Effector memory CD8-positive, alpha-beta T cell (primary cell): ENCODE measurements at places on chromosomes 3 and 15.
A peak's percentile ranks its signal among the peaks of the same experiment; 100 is the strongest.

DNA sequence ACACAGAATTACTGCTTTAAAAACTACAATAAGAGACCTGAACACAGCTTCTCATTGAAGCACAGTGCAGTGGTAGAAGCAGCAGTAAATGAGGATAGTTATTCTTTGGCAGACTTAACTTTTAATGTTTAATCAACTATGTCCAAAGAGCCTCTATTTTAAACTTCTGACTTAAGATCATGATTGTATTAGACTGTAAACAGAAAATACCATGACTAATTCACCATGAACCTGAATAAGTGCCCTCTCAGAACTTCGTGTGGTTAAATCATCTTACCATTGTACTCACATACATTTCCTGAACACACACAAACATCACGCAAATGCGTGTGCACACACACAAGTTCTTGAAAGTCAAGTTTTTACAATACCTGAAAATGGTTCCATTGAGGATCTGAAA, 13.9 kb downstream of the CEP152 start:
- no peak for DNase-seq

DNA sequence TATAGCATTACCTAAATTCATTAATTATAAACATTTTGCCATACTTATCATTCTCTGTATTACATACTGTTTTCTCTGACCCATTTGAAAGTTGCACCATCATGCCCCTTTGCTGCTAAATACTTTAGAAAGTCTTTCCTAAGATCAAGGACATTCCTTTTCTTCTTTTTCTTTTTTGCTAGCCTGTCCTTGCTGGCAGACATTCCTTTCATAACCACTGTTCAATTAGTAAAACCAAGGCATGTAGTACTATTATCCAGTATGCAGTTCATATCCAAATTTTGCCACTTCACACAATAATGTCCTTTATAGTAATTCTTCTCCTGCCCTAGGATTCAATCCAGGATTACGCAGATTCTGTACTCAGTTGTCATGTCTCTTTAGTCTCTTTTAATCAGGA, 321.0 kb upstream of the C2CD4B start:
- DNase-seq = no peak

- no peak for DNase-seq
Observed at GRCh38 chr3:13282986-13283876, 136.9 kb downstream of the NUP210 start.

DNA sequence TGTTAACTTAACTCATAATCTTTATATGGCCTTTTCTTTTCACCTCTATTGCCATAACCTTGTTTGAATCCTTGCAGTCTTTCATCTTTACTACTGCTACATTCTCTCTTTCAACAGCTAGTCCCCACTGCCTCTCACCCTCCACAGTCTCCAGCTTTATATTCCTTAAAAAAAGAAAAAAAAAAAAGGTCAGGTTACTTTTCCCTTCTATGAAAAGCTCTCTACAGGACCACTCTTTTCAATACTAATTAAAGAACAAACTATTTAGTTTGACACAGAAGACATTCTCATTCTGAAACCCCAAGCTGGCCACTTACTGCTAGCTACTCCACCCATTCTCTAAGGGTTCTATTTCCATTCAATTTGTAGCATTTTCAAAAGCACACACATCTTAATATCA, 25.6 kb downstream of the CADM2 start:
- no peak for DNase-seq

GRCh38 chr3:120908030-120908794, at the start of gene STXBP5L:
TSS of gene STXBP5L (plus strand) at chr3:120908205. CDS start at chr3:120909579, 1,374 bp downstream.
- no peak for DNase-seq

GRCh38 chr15:64502551-64502950, 42.2 kb downstream of the ZNF609 start:
- no peak for DNase-seq

DNA sequence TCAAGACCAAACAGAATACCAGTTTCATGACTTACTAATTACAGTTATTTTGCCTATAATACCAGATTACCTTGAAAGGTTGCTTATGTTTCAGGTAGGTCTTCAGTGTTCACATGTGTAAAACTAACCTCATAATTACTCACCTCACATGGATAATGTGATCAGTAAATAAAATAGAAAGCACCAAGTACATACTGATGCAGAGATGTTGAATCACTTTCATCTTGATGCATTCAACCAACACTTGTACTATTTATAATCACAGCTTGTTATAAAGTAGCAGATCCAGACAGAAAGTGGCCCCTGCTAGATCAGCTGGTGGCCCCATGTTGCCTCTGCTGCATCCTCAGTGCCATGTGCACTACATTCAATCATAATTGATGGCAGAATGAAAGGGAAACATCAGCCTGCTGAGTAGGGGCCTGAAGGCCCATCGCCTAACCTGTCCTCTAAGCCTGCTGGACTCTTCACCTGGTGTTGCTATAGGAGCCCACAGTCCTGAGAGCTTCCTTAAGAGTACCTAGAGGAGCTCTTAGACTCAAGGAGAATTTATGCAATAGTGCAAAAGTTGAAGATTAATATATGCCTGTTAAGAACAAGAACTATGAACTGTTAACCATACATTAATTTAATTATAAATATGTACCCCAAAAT, 154.3 kb downstream of the PLCL2 start:
- no peak for DNase-seq

- DNase-seq = no peak
Observed at GRCh38 chr3:7734456-7734855, 767.2 kb upstream of the LMCD1 start.

DNA sequence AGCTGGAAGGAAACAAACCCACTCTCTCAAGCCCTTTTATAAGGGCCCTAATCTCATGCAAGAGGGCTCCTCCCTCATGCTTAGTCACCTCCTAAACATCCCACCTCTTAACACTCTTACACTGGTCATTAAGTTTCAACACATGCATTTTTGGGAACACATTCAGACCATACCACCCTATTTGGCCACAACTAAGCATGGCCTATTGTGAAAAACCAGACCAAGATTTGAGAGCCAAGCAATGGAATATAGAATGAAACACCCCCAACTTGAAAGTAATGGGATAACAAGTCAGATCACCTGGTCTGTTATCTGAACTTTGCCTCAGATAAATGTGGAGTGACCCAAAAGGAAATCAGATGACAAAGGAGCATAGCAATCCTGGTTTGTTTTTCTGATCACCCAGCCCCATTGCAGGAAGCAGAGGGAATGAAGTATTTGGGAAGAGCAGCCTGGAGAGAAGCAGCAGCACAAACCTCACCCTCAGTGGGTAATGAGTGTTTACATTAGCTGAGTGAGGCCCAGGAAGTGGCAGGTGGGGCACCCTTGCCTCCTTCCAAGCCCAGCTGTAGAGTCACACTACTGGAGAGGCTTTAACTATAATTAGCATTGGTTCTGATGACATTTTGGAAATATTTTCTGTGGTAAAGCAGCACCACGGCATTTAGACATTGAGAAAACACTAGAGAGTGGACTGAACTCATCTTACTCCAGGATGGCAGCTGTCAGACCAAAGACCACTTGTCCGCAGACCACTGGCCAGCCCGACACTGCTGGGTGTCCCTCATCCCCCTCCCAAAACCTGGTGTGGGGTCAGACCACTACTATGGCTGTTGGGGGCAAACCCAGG, 48.8 kb upstream of the PRTG start:
- no peak for DNase-seq

GRCh38 chr3:63936925-63937324, 24.7 kb upstream of the SCAANT1 start:
- no peak for DNase-seq

DNA sequence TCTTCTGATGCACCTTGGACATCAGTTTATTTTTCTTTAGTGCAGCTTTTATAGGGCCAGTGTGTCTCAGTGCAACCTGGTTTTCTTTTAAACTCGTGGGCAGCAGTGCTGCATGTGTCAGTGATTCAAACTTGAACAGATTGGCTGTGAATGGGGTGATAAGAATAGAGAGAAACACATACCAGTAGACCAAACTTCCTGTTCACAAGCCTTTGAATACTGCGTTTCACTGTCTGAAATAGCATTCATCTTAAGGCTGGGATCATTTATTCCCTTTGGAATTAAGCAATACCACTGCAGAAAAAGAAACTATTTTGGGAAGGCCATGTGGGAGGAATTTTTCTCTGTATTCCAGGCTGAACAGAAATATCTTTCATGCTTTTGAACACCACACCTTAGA, 51.7 kb downstream of the PHLDB2 start:
- no peak for DNase-seq

- DNase-seq = peak; percentile 31
Observed at GRCh38 chr15:58748852-58749531, 515 bp downstream of the ADAM10 start.

DNA sequence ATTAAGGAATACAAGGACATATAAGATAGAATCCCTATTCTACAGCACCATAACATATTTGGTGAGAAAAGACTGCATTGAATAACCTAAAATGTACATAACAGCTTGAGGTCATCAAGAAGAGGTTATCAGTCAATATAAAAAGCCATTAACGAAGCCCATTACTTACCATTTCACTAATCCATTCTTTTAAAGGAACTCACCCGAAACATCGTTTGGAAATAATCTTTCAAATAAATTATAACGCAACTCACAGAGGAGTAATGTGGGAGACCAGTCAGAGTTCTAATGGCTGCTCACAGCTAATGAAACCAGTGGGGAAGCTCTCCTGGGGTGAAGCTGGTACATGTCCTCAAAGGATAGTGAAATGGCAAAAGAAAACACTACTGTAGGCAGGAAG, 188.4 kb downstream of the TBC1D5 start:
- no peak for DNase-seq

GRCh38 chr3:64995857-64996551, 308.2 kb upstream of the ADAMTS9 start:
- no peak for DNase-seq

DNA sequence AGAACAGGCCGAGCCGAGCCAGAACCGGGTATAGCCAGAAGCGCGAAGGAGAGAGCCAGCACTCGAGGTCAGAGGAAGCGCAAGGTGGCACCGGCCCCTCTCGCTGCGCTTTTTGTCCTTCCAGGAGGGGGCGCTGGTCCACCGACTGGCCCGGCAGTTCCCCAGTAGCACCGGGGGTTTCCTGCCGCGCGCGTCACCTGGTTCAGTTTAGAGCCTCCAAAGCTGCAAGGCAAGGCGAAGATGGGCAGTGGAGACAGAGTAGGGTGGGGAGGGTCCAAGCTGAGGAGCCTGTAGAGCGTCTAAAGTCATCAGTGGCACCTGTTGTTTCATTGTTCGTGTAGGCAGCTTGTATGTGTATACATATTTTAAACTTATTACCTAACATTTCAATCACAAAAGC, 7.6 kb upstream of the NR2E3 start:
- DNase-seq = no peak

- DNase-seq = no peak
Observed at GRCh38 chr3:136885357-136886213, 23.6 kb downstream of the NCK1 start.

GRCh38 chr15:31332020-31332680, 5.5 kb downstream of the KLF13 start:
- no peak for DNase-seq

DNA sequence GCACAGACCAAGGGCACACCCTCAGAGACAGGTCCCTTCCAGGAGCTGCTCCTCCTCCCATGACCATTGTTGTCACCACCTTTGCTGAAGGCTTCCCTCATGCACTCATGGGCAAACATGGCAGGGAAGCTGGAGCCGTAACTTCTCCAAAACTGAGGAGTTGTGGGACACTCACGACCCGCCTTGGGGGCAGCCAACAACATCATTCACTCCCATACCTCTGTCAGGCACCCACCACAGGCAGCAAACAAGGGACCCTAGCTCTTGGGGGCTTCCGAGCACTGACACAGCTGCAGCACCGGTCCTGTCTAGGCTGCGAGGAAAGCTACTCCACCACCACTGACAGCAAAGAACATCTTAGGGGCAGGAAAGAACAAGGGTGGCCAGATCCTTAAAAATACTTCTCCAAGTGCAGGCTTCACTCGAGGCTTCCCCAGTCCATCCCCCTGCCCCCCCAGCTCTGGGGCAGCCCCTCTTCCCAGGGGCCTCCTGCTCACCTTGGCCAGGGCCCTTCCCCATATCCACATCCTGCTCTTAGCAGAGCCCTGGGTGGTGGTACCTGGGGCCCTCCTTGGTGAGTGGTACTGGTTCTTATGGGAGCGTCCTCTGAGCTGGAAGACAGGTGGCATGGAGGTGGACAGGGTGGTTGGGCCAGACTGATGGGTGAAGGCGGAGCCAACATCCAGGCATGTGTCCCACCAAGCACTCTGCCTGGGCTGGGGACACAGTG, 28.0 kb upstream of the DUSP7 start:
- no peak for DNase-seq

DNA sequence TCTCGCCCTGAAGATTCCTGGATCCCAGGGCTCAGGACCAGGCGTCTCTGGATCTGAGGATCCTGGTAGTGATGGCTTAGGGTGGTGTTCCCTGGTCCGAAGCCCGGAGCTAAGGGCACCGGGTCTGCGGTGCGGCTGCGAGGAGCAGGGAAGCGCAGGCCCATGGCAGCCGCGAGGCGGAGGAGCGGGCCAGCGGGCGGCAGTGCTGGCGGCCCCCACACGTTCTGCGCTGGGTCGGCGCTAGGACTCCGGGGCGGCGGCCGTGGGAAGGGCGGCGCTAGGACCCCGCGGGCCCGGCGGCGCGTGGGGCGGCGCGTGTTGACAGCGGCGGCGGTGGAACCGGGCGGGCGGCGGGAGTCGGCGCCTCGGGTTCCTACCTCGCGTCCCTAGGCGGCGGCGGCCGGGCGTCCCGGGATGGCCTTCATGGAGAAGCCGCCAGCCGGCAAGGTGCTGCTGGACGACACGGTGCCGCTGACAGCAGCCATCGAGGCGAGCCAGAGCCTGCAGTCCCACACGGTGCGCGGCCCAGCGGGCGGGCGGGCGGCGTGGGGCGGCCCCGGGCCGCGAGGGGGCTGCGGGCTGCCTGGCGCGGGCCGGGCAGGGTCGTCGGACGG, at the start of gene PXK:
TSS of gene PXK (plus strand) at position 318 of the 614 bp plus-strand sequence. CDS start at position 415, 97 bp downstream.
- peak; percentile 81 for DNase-seq

DNA sequence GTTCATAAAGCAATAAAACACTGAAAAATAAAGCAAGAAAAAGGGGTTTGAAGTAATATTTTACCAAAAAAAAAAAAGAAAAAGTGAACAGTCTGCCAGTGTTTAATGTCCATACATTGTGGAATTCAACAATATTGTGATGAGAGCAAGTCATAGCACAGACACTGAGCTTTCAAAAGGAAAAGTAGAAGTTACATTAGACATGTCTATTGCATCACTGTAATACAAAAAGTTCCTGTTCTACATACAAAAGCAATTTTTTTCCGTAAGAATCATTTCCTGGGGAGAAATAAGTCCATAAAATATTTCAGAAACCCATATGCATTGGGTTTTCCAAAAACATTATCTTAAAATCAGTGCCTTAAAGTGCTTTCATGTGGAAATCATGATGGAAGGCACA, 11.8 kb upstream of the HDC start:
- no peak for DNase-seq

DNA sequence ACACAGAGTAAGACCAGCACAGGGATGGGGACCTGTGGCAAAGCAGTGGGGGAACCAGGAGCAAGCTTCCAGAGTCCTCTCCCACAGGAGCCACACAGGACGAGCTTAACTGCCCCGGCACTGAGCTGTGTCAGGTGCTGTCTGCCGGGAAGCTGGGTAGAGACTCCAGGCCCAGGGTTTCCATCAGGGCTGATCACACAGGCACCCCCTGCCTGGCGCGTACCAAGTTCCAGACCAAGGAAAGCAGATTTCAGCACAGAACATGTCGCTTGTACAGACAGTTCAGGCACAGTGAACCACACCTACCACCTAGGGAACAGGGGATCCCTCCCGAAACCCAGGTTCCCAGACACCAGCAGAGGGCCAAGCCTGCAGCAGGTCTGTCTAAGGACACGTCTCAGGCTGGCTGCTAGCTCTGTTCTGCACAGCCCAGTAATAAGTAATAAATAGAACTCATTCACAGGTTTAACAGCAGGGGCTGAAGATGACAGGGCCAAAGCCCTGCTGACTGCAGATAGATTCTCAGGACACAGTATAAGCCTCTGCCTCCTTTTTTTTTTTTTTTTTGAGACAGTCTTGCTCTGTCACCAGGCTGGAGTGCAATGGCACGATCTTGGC, 30.2 kb upstream of the OCA2 start:
- DNase-seq = no peak
